Mesenteric fat pad (tissue), 1 donor: ENCODE measurements at places on chromosomes 7 and 10.

- DNase-seq, result no peak
Observed at GRCh38 chr7:27587429-27587828, 75.3 kb downstream of the HIBADH start.

DNA sequence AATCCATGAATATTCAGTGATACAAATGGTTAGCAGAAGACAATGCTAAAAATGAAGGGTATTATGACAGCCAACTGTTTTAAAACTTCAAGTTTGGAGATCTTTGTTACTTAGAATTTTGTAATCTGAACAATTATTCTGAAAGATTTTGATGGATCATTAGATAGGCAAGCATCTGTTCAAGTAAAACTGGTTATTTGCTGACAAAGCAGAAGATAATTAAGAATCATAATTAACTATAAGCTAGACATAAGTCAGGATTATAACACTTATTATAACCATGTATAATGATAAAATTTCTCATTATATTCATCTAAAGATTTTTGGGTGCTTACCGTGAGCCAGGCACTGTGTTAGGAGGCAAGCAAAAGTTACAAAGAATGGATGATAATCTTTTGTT lies 1145.1 kb downstream of the CNTNAP2 start:
- no peak for DNase-seq

- DNase-seq, result no peak
Observed at GRCh38 chr10:31702005-31702404, 226.6 kb downstream of the ARHGAP12 start.

DNA sequence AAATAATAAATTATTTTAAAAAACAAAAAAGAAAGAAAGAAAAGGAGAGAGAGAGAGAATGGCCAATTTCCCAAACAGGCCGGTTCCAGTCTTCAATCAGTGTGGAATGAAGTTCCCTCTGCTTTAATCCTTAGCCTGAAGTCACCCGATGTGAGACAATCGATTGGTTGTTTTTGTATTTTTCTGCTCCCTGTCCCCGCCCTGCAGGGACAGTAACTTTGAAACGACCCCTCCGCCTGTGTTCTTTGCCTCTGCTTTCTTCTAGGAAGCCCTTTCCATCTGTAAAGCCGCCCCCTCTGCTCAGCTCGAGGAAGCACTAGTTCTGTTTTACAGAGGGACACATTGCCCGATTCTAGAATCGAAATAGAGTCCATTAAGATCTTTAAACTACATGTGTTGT lies 33.4 kb downstream of the FOXL3 start:
- DNase-seq, result no peak

GRCh38 chr10:59553162-59553900 lies 156.3 kb downstream of the SLC16A9 start:
- no peak for DNase-seq

GRCh38 chr7:22979861-22980260 lies 34.1 kb downstream of the HYCC1 start:
- DNase-seq, result no peak

GRCh38 chr10:77396290-77396689 lies 241.3 kb downstream of the KCNMA1 start:
- no peak for DNase-seq

DNA sequence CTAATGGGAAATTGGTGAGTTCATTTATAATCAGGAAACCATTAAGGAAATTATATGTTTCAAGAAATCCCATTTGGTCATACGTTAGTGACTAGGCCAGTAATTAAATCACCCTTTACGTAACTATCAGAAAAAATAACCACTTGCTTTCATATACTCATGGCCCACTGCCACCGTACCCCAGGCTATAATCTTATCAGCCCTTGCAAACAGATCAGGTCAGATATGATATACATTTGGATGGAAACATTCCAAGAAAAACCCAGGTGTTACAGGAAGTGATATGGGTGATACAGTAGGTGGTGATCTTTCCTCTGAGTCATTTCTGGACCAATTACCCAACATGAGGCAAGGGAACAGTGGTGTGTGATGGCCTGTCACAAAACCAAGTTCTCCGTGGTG lies 481.0 kb upstream of the SEMA3A start:
- no peak for DNase-seq

- no peak for DNase-seq
Observed at GRCh38 chr10:117936141-117936540, 110.6 kb downstream of the RAB11FIP2 start.

DNA sequence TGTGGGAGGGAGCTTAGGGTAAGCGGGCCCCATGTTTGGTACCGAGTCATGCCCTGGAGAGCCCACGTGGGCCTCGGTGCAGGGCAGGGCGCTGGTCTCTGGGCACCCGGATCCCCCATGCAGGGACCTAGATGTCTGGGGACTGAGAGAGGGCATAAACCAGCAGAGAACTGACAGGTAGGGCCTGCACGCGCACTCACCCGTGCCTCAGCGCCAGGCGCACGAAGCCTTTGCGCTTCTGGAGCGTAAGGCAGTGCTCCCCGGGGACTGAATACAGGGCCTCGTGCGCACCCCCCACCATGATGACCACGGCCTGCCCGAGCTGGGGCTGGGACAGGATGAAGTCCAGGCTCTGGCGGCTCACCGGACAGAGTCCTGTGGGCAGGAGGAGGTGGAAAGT lies 2.8 kb downstream of the MOGAT3 start:
- no peak for DNase-seq

DNA sequence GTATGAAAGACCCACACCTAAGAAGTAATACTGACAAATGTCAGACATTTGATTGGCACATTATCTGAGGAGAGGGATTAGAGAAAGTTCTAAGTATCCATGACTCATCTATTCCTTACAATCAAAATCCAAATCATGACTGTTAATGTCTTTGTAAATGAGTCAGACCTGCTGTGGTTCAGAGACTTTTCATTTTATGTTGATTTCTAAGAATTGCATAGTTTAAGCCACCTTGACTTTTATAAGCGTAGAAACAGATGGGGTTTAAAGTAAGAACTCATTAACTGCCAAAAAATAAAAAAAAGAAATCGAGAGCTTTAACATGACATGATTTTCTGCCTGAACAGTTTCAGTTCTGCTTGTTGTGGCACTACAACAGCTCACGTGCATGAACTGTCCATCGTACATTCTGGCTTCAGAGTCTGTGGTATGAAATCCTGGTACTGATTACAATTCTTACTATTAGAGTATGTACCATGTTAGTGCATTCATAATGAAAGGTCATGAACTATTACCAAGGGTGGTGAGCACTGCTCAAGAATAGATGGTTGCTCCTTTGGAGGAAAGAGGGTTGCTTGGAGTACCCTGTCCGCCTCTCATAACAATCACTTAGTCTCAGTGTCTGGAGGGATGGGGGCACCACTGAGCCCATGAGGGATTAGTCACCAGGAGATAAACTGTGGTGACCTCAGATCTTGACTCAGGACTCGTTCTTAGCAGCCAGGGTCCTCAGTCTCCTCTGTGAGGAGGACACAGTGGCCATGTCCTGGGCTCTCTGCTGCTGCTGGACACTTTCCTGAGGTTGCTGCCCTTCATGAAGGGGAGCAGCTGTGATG lies 42.2 kb downstream of the ACSM6 start:
- DNase-seq, result no peak

DNA sequence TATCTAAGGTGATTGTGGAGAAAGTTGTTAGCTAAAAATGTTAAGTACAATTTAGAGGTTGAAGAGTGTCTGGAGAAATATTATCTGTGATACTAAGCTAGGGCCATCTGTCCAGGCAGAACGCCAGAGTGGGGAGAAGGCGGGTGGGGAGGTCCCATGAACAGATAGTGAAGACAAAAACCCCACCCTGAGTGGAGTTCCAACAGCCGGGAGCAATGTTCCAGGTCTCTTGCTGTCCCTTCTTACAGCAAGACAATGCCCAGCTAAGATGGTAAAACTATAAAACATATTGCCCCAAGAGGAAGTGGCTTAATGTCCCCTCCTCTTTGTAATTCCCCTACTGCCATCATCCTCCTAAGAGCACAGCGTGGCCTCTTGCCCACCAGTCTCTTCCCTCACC lies 10.4 kb upstream of the IL15RA start:
- no peak for DNase-seq

GRCh38 chr7:19030281-19030680 lies 87.2 kb downstream of the TWIST1 start:
- no peak for DNase-seq

DNA sequence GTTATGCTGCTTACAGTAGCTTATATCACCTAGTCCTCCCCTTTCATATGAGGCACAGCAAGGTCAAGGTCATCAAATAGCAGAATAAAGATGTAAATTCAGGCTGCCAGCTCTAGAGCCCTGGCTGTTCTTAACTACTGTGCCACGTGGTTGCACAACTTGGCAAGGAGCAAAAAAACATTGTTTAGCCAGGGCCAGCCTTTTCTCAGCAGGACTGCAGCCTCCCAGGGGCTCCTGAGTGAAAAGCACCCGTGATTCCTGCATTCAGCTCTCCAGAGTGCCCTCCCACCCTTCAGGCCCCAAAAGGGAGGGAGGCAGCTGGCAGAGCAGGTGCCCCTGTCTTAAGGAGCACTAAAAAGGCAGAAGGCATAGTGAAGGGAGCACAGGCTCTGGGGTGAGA lies 31.8 kb upstream of the TM9SF3 start:
- no peak for DNase-seq
